ENCODE measurements at places on chromosomes 2 and 18.

DNA sequence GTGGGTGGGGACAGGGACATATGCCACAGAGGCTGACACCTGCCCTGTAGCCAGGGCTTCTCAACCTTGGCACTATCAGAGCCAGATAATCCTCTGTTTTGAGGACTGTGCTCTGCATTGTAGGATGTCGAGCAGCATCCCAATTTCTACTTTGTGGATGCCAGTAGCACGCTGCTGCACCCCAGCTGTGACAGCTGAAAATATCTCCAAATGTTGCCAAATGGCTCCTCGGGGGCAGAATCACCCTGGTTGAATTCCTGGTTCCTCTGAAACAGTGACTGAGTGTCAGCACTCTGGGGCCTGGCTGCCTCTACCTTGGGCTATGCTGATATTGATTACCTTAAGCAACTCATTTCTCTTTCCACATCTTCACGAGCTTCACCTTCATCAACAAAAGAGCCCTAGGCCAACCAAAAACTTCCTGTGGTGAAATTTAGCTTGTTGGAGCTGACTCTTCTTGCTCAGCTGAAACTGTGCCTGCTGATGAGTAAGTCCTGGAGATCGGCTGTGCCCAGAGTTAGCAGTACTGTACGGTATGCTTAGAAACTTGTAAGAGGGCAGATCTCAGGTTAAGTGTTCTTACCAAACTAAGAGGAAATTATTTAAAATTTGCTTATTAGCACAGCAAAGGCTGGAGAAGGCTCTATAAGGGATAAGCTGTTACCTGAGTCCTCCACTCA, 138.1 kb downstream of the SEPTIN10 start:
- DNase-seq = no peak

GRCh38 chr2:100977511-100977910, 24.6 kb upstream of the RPL31 start:
- DNase-seq = no peak

- no peak for DNase-seq
Measured at GRCh38 chr2:151638191-151638933, 95.9 kb downstream of the NEB start.

- no peak for DNase-seq
Measured at GRCh38 chr2:115739574-115739973, 1297.1 kb downstream of the DPP10 start.

DNA sequence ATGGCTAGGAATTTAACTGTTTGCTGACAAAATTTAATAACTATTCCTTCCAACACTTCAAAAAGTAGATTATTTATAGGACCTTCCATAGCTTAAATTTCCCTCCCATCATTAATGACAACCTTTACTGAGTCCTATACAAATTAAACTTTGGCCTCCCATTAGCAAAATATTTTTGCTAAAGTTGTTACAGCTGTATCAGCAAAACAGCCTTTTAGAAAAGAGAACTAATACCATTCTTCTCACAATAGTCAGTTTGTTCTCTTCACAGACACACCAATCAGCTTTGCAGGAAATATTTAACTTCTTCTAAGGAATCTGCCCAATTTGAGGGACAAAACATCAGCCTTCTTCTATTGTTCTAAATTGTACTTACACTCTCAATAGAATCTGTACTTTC, 12.0 kb upstream of the GCFC2 start:
- no peak for DNase-seq

- DNase-seq = no peak
Measured at GRCh38 chr2:197297772-197298318, 12.7 kb downstream of the ANKRD44 start.

DNA sequence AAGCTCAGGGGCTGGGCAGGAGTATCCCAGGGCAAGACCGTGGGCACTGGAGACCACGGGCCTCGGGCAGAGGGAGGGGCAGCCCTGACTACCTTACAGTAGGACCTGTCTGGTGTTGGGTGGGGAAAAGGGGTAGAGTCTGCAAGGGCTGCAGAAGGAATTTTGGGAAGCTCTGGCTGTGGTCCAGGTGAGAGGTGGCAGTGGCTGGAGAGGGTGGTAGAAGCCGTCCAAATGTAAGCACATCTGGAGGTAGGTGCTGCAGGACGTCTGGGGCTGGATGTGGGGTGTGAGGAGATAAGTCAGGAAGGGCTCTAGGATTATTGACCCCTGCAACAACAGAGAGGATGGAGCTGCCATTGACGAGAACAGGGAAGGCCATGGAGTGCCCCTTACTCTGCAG, 486.7 kb downstream of the EIPR1 start:
- no peak for DNase-seq

DNA sequence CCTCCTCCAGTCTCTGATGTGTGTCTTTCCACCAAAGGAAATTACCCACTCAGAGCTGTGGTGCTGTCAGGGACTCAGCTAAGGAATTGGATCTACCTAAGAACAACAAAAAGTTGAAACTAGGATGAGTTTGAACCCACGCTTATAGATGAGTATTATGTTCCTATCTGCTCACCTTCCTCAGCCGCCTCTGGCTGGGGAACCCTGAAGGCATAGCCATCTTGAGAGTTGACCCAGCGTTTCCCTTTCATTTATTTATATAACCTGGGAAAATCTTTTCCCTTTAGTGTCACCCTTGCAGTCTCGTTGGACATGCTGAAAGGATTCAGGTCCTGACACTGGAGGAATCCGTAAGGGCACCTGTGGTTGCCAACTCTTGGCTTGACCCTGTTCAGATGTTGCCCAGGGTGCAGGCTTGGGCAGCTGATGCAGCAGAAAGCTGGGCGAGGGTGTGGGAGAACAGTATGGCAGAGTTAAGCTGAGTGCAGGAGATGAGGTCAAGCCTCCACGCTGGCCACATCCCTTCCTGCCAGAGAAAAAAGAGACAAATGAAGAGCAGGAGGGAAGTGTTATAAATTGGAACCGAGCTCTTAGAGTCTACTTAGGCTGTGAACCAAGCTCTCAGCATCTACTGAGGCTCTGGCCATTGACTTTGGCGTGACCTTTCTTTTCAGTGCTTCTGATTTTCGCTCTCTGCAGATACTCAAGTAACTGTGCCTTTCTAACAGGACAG, 1.9 kb downstream of the CDH20 start:
- DNase-seq = no peak

DNA sequence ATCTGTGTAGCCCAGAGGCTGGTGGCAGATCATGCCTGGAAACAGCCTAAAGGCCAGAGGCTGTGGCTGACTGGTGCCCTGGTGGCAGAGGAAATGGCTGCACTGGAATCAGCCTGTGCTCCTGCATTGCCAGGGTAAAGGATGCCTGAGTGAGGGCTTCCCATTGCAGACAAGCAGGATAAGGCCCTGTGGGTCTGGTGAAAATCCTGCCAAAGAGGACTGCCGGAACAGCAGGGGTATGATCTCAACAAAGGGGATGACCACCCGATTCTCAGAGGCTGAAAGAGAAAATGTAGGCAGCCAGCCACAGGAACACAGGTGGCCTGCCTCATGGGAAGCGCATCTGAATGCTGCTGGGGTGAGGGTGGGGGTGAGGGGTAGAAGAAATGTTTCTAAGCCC, 48.2 kb downstream of the FBXO48 start:
- no peak for DNase-seq
